ENCODE measurements at places on chromosomes 2 and 18.

GRCh38 chr2:204187229-204188083 lies 250.9 kb downstream of the ICOS start:
- DNase-seq = no peak

GRCh38 chr18:63299837-63300745 lies 19.5 kb downstream of the BCL2 start:
- no peak for DNase-seq

DNA sequence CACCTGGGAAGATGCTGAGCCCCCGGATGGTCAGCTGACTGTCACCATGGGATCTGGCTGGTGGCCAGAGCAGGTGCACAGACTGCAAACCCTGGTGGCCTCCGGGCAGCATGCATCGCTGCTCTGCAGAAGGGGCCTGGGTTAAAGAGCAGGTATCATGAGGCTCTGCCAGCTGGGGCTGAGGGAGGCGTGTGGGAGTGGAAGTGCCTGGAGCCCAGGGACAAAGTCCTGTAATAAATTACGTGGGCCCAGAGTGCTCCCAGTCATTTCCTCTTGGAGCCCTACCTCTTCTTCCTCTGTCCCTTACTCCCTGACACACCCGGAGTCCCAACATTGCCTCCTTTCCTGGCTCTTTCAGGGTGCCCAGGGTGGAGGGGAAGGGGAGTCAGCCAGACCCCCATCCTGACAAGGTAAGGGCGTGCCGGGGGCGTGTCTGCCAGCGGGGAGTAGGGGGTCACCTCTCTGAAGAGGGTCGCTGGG lies at the start of gene MYO7B:
TSS of gene MYO7B (plus strand) at position 262 of the 480 bp plus-strand sequence. CDS start 24,040 bp downstream, outside the sequence.
- DNase-seq = no peak

DNA sequence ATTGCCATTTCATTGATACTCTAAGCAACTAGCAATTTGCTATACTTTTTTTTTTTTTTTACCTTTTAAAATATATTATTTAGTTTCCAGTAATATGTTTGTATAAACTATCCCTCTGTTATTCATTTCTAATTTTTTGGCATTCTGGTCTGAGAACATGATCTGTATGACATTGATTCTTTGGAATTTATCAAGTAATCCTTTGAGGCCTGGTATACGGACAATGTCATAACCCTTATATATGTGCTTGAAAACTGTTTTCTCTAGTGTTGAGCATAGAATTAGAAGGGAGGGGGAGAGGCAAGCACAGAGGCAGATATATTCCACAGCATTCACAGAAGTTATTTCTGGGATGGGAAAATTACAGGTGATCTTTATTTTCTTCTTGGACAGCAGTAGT lies 48.2 kb upstream of the POLE4 start:
- DNase-seq = no peak

DNA sequence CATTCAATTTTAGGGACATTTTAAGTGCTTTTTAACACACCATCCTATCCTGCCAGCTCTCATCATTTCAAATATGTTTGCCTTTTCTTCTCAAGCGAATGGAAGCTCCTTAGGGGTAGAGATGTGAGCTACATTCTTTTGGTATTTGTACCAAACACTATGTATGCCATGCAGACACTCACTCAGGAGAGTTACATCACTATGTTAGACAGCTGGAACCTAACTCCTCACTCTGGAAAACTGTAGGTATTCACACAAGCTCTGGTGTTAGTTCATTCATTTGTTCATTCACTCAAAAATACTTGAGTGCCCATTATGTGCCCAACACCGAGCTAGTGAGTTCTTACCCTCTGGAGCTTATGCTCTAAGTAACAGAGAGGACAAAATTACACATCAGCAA lies 26.4 kb upstream of the RNU4ATAC start:
- DNase-seq = no peak

DNA sequence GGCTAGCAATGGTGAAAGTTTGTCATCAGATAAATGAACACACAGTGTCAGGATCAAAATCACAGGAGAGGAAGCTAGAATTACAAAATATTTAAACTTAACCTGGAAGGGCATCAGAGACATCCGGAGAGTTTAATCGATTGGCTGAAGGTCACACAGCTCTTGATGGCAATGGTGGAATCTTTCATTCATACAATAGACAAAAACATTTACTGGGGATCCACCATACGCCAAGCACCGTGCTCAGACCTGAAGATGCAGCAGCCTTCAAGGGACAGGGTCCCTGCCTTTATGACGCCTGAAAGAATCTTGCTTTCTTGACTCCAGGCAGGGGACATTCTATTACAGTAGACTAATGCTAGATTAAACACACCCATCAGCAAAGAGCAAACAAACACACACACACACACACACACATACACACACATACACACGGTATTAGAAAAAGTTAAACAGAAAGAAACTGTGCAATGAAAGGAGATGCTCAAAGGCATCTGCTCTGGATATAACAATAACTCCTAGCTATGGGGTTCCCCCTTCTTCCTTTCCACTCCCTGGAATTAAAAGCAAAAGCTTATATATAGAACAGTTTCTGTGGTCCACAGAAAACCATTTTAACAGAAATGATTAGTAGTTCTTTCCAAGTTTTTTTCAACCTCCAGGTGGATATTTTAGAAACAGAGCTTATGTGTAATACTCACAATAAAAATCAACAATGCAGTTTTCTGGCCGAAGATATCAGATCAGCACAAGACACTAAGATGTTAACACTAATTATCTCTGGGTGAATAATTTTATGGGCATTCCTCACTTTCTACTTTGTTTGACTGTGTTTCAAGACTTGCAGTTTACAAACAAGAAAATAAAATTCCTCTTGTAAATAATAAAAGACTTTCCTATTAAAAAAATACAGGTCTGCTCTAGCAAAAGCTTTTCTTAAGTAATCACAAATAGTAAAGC lies 151.7 kb downstream of the ANKRD44 start:
- DNase-seq = no peak

DNA sequence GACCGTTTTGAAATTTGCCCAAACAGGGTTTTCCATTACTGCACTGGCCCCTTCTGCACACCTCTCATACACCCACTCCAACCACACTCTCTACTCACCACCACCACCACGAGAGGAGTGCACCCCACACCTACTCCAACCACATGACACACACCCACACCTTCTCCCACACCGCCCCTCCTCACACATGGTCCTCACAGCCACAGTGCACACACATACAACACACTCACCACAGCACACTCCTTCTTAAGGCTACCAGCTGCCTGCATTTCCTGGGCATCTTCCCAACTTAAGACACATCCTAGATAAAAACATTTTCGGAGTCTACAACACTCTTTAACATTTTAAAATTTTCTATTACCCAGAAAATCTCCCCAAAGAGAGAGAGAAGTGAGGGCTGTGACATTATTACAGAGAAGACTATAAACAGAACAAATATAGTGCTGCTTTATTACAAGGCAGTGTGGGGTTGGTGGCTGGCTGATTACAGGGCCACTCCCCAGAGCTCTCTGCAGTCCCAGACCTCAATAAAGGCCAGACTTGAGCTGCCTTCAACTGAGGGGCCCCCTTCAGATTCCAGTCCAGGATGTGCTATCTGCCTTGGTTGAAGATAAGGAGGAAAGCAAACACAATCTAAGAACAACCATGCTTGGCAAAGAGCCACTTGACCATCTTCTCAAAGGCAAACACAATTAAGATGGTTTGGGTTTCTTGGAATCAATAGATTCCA lies 36.1 kb downstream of the NHEJ1 start:
- no peak for DNase-seq

DNA sequence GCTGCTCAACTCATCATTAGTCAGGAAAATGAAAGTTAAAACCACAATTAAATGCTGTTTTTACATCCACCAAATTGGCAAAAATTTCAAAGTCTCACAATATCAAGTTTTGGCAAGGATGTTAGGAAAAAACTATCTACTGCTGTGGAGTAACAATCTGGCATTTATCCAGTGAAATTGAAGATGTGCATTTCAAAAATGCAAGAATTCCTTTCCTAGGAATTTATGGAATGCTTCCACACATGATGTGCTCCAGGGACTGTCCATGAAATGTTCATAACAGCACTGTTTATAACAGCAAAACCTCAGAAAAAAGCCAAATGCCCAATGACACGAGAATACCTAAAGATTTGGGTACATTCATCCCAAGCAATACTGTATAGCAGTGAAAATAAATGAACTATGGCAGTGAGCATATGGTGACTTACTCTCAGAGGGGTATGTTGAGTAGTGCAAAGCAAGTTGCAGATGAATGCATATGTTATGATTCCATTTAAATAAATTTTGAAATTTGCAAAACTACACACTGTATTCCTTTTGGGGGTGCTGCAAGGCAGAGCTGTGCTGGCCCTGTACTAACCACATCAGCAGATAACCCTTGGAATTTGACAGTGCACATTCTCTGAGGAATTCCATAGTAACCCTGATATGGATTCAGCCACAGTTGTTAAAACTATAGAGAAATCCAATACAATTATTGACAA lies 41.3 kb upstream of the GYPC start:
- DNase-seq = no peak

DNA sequence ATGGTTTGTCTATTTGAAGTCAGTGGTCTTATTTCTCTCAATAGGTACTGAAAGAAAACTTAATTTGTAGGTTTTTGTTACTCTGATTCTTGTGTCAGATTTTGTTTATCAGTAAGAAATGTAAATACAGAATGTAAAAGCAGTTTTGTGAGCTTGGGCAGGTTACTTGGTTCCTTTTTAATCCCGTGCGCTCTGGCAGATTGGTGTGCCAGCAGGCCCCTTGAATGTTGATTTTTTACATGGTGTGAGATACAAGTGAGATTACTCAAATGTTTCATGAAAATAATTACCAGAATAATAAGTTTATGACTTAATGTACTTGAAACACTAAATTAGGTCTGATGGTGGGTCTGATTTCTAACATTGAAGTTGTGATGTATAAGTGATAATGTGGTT lies 13.4 kb downstream of the HNRNPA3 start:
- no peak for DNase-seq

- DNase-seq = no peak
Observed at GRCh38 chr2:208492069-208492468, 85.5 kb downstream of the PTH2R start.

DNA sequence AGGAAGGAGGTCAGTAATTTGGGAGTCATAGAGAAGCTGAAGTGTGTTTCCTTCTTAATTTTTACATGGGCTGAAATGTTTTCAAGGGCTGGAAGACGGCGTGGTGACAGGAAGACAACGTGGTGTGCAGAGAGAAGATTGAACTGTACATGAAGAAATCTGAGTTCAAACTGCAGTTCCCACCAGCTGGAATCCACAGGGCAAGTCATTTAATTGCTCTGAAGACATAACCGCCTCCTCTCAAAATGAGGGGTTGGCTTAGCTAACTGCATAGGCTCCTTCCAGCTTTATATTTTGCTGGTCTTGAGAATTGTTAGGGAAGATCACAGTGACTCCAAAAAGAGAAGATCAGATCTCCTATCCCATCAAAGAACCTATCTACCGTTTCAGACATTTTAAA lies 103.9 kb downstream of the SLC8A1 start:
- no peak for DNase-seq

GRCh38 chr2:64831977-64832328 lies 157.2 kb upstream of the SLC1A4 start:
- no peak for DNase-seq

GRCh38 chr2:100272841-100273329 lies 49.4 kb downstream of the LONRF2 start:
- no peak for DNase-seq

DNA sequence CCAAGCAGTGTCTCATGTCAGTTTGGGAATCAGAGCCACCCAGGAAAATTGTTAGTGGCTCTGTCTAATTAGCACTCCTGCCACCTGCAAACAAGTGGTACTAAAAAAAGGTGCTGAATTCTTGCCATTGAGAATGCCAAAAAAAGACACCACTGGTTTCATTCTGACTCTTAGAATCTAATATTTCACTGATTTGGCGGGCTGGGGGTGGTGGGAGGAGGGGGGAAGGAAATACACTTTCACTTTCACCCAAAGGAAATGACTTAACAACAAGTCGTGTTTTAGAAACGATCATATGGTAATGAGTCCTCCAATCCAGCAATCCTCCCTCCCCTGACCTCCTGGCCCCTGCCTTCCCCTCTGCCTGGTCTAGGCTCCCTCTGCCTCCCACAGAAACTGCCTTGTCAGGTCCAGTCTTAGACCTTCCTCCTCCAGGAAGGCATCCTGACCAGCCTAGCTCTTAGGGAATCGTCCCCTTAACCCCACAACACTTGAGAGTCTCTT lies 4.4 kb upstream of the KLHL29 start:
- DNase-seq = no peak

All from NCI-H1436 treated with DMSO at 0.1 percent for 48 hours (cell line).